Esophagus squamous epithelium (tissue), 5 donors: ENCODE measurements at places on chromosomes 7 and 10. TPM values are rescaled to one million over a fixed set of nuclear protein-coding genes. Genes with fewer than 3 reads are reported as not detected.
A peak's percentile ranks its signal among the peaks of the same experiment; 100 is the strongest.

GRCh38 chr7:138169441-138169851 is 93.2 kb downstream of the AKR1D1 start:
- no peak for DNase-seq

DNA sequence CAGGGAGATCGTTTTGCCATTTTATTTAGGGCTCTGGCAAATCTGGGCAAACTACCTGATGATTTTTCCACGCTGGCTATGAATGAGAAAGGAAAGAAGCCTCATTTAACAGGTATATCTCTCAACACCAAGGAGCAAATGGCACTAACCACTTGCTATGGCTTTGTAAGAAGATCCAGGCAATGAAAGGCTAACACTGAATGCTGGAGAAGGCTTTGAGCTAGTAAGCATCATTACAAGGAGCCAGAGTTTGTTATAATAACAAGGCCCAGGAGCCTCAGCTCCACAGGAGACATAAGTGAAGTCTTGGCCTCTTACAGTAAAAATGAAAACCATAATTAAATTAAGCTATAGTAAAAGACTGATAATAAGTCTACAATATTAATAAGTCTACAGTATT is 123.1 kb downstream of the CNOT4 start:
- no peak for DNase-seq

GRCh38 chr7:112018305-112019030 is 187.7 kb downstream of the DOCK4 start:
- no peak for DNase-seq

DNA sequence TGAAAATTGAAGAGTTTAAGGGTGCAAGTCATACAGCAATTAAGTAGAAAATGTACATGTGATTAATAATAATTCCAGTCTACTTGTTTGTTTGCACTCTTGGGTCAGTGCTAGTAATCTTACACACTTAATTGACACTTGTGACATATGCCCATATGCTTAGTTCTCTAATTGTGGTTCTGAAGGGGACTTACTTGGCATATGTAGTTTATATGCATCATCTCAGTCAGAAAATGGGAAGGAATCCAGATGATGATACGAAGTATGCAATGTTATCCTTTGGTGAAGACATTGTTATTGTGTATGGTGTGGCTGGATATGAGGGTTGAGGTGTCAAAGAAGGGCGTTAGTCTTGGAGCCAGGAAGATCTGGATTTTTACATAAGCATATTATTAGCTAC is 193.5 kb upstream of the HDAC9 start:
- no peak for DNase-seq

DNA sequence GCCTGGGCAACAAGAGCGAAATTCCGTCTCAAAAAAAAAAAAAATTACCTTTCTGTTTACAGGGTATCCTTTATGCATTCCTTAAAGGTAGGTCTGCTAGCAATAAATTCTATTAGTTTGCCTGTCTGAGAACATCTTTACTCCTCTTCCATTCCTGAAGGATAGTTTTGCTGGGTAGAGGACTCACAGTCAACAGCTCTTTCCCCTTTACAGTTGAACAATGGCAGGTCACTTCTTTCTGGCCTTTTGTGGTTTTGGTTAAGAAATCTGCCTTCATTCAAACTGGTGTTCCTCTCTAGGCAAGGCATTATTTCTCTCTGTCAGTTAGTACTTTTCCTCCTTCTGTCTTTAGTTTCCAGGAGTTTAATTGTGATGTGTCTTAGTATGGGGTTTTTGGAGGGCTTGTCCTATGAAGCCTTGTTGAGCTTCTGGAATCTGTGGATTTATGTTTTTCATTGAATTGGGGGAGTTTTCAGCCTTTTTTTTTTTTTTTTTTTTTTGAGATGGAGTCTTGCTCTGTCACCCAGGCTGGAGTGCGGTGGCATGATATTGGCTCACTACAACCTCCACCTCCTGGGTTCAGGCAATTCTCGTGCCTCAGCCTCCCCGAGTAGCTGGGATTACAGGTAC is 4.8 kb upstream of the DNAAF5 start:
- DNase-seq = no peak

DNA sequence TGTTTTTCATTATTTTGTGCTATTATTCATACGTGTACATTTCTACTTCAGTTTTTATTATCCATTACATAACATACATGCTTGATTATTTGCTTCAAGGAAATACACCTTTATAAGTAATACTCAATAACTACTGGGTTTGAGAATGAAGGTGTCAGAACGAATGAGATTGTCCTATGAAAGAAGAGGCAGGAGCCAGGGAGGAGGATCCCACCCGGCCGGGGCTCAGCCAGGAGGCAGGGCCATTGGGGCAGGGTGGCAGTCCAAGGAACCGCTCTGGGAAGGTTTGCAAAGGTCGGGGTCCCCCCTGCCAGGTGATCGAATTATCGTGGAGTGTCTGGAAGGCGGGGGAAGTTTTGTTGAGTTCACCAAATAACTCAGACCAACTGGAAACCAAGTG is 9.1 kb downstream of the TRIM56 start:
- DNase-seq = no peak

PTPRE gene
- total RNA-seq = 24.9 TPM

GRCh38 chr10:83076443-83076842 is 1062.9 kb upstream of the GHITM start:
- DNase-seq = no peak

DNA sequence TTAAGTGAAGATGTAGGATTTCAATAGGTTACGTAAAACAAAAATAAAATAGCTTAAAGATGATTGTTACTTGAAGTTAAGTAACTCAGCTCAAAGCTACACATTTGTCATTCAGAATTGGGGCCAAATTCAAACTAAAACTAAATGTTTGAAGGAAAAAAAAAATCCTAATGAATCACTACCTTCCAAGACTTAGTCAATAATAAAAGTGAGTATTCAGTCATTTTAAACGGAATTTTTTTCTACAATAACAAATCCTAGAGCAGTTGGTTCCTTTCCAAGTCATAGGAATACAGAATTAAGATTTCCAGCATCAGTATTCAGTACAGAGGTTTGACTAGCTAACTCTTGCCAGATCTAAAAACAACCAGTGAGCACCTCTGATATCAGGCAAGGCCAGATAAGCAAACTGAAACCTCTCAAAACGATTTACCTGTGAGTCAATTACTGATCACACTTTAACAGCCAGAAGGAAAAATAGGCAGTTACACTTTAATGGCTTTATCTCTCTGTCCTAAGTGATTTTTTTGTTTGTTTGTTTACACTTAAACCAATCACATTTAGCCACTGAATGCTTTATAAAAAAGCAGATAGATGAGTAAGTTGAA is 669.8 kb upstream of the ANKRD30A start:
- no peak for DNase-seq

- no peak for DNase-seq
Measured at GRCh38 chr10:1368842-1369171, 312.6 kb downstream of the WDR37 start.

- DNase-seq = no peak
Measured at GRCh38 chr10:91024541-91024940, 103.7 kb upstream of the ANKRD1 start.

ARHGEF35 gene
- total RNA-seq = 14.5 TPM

- DNase-seq = no peak
Measured at GRCh38 chr7:55438085-55438756, 73.1 kb downstream of the LANCL2 start.

CPA4 gene
- total RNA-seq = 5.3 TPM

DNA sequence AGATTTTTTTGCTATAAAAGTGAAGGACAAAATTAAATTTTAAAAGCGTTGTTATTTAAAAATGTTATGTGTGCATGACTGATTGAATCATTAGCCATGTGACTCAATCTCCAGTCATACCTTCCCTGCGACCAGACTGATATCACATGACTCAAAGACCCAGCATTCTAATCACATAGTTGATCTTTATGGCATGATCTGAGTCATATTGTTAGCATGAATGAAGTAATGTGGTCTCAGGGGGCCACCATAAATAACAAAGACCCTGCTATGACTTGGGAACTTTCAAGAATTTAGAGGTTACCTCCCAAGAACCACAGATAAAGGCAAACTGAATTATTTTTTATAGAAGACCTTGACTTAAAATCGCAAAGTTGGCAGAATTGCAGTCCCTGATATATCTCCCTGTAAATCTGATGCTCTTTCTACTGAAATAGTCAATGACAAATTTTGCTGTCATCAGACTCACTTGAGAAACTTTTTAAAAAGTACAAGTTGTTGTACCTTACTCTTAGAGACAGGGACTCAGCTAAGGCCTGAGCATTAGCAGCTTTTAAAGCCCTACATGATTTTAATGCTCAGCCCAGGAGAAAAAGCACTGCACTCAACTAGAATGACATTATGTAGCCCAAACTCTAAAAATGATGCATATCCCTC is 717.3 kb downstream of the XPNPEP1 start:
- no peak for DNase-seq

- DNase-seq = no peak
Measured at GRCh38 chr7:47506382-47507339, 75.2 kb downstream of the TNS3 start.

GRCh38 chr7:143005632-143006260 is 21.2 kb downstream of the OR9A2 start:
- no peak for DNase-seq

DNA sequence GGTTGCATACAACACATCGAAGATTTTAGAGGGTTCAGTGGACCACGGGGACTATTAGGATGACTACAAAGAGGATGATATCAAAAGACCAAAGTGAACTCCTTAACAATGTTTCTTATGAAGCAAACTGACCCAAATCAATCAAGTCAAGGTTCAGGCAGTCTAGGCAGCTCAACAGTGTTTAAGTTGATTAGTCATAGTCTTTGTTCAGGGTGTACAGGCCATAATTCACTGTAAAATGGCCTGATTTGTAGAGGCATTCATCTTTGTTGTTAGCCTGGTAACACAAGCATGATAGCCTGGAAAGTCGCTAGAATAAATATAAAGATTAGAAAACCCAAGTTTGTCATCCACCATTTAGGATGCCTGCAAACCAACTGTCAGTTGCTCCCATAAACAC is 32.6 kb downstream of the ANTXRL start:
- no peak for DNase-seq

- DNase-seq = no peak
Measured at GRCh38 chr10:70328967-70329366, 45.2 kb upstream of the NPFFR1 start.

GRCh38 chr7:30183749-30184369 is 49.1 kb downstream of the MTURN start:
- DNase-seq = no peak

- DNase-seq = peak; percentile 12
Measured at GRCh38 chr10:6348096-6348874, 145.6 kb downstream of the PFKFB3 start.
